ENCODE measurements at places on chromosomes 11 and 22.

DNA sequence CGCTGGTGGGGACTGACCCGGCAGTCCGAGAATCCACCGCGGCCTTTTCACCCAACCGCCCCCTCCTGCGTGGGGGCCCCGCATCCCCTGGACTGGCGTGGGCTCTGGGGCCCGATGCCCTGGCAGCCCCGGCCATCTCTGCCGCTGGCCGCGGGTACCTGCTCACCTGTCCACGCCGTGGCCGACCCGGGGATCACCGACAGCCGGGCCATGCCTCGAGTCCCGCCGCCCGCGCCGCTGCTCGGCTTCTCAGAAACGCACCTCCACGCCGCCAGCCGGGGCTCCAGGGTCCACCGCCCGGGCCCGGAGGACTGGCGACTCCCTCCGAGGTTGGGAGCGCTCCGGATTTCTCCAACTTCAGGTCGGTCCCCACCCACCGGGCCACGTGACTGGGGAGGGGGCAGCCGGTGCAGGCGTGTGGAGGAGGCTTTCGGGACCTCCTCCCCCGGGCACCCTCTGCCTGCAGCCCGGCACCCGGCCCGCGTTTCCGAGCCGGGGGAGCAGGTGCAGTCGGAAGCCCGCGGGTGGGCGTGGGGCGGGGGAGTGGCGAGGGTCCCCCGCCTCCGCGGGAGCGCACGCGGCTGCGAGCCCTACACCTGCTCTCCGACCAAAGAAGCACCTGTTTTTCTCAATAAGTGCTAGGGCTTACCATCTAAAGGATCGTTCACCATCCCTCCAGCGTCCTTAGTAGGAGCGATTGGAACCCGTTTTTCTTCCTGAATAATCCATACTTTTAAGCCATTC is 554 bp upstream of the NRIP3 start:
- DNase-seq = peak; percentile 59

GRCh38 chr22:32411402-32411801 is 645 bp downstream of the RTCB start:
- DNase-seq = no peak

DNA sequence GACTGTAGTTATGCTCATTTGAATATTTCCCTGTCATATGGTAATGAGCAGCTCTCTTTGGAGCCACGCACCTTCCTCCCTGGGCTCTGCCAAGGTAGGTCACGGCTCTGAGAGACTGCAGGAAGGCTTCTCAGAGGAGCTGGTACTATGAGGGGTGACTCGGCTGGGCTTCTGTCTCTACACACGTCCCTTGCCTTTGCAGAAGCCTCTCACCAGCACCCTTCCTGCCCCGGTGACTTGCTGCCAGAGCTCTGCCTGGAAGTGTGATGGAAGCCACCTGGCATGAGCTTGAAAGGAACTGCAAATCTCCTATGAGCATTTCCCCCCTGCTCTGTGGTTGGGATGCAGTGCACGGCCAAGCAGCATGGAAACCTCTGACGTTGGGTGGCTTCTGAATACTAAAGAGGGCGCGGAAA is 74.2 kb downstream of the KIRREL3 start:
- no peak for DNase-seq

GRCh38 chr11:116990061-116990473 is 108.2 kb downstream of the SIK3 start:
- DNase-seq = peak; percentile 76

DNA sequence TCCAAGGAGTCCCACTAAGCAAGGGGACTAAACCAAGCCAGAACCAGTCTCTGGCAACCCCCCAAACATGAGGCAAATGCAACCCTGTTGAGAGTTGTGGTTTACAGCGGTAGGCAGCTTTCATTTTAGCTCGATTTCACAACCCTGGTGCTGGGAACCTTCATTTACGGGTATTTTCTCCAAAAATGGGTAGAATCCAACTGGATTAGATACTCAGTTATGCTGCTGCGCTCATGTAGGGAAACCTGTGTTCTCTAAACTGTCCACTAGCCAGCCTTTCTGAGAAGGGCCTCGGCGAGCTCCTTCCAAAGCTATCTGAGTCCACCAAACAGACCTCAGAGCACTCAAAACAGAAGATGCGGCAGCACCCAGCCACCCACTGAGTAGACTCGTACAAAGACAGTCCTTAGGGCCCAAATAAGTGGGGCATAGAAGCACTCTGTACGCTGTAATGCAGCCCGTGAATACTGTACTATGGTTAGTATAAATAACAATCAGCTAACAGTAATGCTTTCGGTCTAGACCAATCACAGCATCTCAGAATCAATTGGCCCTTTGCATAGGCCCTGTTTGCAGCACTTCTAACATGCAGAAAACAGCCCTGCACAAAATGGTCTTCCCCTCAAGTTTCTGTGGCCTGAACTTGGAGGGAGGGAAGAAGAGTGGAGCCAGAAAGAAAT is 104.7 kb downstream of the ETS1 start:
- DNase-seq = no peak

Data from stomach (tissue), 19 donors.